RPMI7951 (cell line): ENCODE measurements at places on chromosomes 3 and 15. TPM values are rescaled to one million over a fixed set of nuclear protein-coding genes. Genes with fewer than 3 reads are reported as not detected.

Gene SLC22A13
- total RNA-seq: 0.29 TPM in 1 of 2 replicates, not detected in the other

Gene UBE2E2
- 91.9 and 121 TPM in 2 replicates for total RNA-seq

Gene SETD2
- 17.5 and 21.1 TPM in 2 replicates for total RNA-seq

- DNase-seq: no peak
These were observed 23.7 kb downstream of the ESYT3 start for GRCh38 chr3:138457863-138458735.
